ENCODE measurements at places on chromosomes 1 and 21.

DNA sequence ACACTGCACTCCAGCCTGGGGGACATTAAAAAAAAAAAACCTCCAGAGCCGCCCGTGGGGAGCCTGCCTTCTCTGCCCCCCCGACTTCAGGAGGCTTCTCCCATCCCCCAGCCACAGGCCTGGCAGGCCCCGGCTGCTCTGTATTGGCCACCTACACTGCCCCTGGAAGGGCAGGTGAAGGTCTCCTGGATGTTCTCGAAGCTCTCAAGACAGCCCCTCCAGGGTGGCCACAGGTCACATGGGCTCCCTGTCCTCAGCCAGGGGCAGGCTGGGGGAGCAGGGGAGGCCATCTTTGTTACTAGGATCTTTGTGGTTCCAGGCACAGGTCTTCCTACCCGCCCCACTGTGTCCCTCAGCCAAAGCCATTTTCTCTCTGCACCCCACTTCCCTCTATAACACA is 32.8 kb downstream of the PADI6 start:
- DNase-seq = no peak

GRCh38 chr1:36715797-36716196 is 233.1 kb upstream of the CSF3R start:
- no peak for DNase-seq

DNA sequence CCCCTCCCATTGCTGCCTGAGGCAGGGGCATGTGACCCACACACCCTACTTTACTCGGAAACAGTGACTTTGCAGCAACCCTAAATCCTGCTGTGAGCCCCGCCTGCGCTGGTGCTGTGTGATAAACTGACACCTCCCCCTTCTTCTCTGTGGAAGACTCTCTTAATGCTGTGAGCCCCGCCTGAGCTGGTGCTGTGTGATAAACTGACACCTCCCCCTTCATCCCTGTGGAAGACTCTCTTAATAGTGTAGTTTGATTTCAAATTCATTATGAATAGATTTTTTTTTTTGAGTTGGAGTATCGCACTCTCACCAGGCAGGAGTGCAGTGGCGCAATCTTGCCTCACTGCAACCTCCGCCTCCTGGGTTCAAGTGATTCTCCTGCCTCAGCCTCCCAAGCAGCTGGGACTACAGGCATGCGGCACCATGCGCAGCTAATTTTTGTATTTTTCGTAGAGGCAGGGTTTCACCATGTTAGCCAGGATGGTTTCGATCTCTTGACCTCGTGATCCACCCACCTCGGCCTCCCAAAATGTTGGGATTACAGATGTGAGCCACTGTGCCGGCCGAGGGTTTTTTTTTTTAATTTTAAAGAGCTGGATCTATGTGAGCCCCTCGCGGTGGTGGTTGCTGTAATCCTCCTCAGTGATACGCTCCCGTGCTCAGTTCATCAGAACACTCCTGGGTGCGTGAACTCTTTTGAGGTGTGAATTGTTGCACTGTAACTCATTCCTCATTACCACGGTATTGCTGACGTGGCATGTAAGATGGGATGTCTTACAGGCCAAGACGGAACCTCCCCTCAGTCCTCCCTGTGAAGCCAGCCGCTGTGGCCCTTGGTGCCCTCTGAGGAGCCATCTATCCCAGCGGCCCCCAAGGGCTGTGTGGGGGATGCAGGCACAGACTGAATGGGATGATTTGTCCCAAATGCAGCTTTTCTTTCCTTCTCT is 60.3 kb downstream of the GALNT2 start:
- DNase-seq = no peak

DNA sequence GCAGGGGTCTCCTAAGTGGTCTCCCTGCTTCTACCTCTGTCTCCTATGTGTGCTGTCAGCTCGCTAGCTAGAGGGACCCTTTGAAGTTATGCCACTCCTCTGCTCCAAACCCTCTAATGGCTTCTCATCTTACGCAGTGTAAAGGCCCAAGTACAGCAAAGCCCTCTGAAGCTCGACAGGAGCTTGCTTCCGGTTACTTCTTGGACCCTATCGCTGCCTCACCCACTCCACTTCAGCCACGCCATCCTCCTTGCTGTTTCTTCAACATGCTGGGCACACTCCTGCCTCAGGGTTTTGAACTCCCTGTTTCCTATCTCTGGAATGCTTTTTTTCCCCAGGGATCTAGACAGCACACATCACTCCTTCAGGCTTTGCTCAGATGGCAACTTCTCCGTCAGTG is 102.3 kb upstream of the F3 start:
- no peak for DNase-seq

- DNase-seq = no peak
Measured at GRCh38 chr1:115537415-115537814, 104.4 kb upstream of the VANGL1 start.

DNA sequence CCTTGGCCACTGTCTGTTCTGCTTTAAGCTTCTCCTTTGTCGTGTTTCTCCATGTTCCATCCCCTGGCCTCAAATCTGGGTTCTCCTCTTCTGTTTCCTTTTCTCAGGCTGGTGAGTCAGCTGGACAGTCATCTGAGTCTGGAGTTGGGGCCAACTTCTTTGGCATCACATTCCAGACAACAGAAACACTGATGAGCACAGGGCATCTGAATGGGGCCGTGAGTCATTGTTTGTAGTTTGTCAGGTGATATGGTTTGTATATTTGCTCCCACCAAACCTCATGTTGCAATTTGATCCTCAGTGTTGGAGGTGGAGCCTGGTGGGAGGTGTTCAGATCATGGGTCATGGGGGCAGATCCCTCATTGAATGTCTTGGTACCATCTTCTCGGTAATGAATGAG is 14.3 kb upstream of the OLIG2 start:
- DNase-seq = peak; percentile 85

DNA sequence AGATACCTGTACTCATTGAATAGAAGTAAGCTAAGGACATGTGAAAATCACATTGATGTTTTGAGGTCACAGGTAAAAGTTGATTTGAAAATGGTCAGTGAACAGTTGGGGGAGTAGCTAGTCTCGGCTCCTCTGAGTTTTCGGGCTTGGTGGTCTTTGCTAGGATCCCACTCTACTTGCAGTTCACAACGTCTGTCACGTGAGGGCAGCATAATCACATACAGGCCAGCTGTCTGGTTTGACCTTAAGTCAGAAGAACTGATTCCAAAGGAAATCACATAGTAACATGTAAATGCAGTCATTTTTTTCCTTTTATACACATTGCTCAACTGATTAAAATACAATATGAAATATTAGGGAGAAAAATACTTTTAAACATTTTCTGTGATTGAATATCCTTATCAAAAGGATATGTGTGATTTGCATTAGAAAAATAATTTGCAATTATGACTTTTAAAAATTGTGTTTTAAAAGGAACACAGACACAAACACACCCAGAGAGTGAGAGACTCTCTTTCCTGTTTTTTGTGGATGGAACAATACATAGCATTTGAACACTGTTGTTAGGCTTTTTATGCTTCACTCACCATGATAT is 21.8 kb upstream of the PDC start:
- no peak for DNase-seq

GRCh38 chr21:25757531-25757930 is 22.8 kb downstream of the GABPA start:
- no peak for DNase-seq

- no peak for DNase-seq
Measured at GRCh38 chr1:46996659-46997281, 26.7 kb upstream of the CYP4X1 start.

GRCh38 chr21:43269440-43269839 is 100.6 kb downstream of the CRYAA start:
- DNase-seq = peak; percentile 47

GRCh38 chr1:27071049-27071416 is 58.4 kb upstream of the TENT5B start:
- DNase-seq = no peak

- DNase-seq = no peak
Measured at GRCh38 chr1:22889213-22889827, 83.3 kb downstream of the LACTBL1 start.

DNA sequence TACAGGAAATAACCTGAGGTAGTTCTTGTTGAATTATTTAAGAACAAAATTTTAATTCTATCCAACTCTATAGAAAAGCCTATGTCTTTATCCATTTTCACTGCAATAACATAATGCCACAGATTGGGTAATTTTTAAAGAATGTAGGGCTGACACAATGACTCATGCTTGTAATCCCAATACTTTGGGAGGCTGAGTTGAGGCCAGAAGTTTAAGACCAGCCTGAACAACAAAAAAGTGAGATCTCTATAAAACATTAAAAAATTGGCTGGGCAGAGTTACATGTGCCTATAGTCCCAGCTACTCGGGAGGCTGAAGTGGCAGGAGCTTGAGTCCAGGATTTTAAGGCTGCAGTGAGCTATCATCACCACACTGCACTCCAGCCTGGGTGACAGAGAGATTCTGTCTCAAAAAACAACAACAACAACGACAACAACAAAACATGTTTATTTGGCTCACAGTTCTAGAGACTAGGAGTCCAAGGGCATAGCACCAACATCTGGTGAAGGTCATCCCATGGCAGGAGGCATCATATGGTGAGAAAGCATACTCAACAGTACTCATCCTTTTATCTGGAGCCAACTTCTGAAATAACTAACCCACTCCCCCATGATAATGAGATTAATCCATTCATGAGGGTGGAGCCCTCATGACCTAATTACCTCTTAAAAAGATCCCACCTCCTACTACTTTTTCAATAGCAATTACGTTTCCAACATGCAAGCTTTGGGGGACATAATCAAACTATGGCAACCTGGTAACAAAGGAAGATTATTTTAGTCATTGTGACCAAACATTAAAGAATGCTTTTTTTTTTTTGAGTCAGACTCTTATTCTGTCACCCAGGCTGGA is 59.6 kb downstream of the ABL2 start:
- DNase-seq = no peak

GRCh38 chr1:223683586-223684487 is 18.3 kb upstream of the CAPN8 start:
- DNase-seq = no peak

GRCh38 chr1:94413311-94413710 is 4.9 kb upstream of the ABCD3 start:
- no peak for DNase-seq

- DNase-seq = no peak
Measured at GRCh38 chr1:204530932-204531331, 14.7 kb downstream of the MDM4 start.

GRCh38 chr1:111971396-111971795 is 18.1 kb downstream of the KCND3 start:
- no peak for DNase-seq

GRCh38 chr1:54324251-54325140 is 81.7 kb downstream of the SSBP3 start:
- DNase-seq = no peak

DNA sequence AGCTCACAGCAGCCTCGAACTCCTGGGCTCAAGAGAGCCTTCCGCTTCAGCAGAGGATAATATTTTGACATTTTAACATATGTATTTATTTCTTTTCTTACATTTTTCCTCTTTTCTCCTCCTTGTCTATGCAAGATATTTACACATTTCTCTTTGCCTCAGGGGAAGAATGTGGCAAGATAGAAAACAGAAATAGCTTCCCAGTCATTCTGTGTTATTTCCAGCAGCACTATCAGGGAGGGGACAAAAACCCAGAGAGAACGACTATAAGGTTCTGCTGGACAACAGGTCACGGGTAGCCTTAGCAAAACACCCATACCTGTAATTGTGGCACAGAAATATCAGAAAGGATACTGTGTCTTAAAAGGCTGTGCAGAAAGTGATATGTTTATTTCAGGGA is 7.9 kb downstream of the CD1D start:
- no peak for DNase-seq

DNA sequence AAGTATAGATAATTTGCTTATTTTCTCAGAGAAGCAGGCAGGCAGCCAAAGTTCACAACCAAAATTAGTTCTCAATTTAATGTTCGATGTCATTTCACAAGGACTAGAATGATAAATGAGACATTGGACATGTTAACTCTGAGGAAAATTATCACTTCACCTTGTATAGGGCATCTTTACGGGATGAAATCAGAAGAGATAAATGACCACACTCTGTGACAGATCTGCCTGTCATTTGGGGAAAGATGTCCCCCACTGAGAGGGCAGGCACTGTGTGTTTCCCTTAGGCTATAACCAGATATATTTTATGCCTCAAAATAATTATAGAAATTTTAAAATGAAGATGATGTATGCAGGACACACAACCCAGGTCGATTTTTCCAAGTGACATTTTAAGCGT is 642.9 kb downstream of the BRINP3 start:
- DNase-seq = no peak

DNA sequence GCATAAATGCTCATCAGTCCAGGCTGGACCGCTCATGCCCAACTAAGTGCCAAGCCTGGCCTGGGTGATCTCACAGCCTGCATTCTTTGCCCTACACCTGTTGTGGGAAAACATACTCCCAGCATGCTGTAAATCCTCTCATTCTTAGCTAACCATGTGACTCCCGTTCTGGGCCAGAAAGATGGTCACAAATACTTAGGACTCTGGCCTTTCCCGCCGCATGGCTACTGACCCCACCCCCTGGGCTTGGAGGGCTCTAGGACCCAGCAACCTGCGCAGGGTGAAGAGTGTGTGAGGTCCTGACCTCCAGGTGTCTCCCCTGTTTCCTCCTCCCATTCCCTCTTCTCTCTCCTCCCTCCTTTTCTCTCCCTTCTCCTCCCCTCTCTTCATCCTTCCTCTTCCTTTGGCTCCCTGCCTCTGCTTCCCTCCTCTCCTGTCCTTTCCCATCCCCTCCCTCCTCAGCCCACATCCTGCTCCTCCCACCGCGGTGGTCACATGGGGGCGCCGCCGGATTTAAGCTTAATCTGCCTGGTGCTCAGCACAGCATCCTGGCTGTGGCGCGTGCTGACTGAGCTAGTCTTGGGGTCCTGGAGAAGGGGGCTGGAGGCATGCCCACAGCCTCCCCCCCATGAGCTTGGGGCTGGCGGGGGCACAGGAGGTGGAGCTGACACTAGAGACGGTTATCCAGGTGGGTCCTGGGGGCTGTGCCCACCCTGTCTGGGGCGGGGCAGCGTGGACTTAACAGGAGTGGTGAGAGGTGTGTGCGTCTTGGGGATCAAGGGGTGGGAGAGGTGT is at the start of gene CROCC:
Gene CROCC (plus strand): TSS at position 541 of the 795 bp plus-strand sequence. CDS start 88 bp downstream, at position 629.
- DNase-seq = no peak

- no peak for DNase-seq
Measured at GRCh38 chr1:39562886-39563285, 13.7 kb downstream of the PABPC4 start.

Data from RWPE2 (cell line).